ENCODE measurements at places on chromosomes 16 and 17. TPM values are rescaled to one million over a fixed set of nuclear protein-coding genes. Genes with fewer than 3 reads are reported as not detected.

CMTM2 gene
- total RNA-seq = not detected

ANKS3 gene
- total RNA-seq = 25.7 TPM

TMEM238L gene
- not detected for total RNA-seq

CHST4 gene
- total RNA-seq = 0.08 TPM

OGFOD1 gene
- 66.1 TPM for total RNA-seq

CLEC19A gene
- 0.32 TPM for total RNA-seq

C16orf96 gene
- total RNA-seq = not detected

TMED6 gene
- not detected for total RNA-seq

Data from A549 treated with Mapracorat at 1 μM for 4 hours (cell line).